Stimulated activated CD4-positive, alpha-beta T cell treated with anti-CD3 and anti-CD28 coated beads, TNF-alpha, amount 100 ng/mL, for 24 hours (primary cell): ENCODE measurements at places on chromosomes 11 and 22.

DNA sequence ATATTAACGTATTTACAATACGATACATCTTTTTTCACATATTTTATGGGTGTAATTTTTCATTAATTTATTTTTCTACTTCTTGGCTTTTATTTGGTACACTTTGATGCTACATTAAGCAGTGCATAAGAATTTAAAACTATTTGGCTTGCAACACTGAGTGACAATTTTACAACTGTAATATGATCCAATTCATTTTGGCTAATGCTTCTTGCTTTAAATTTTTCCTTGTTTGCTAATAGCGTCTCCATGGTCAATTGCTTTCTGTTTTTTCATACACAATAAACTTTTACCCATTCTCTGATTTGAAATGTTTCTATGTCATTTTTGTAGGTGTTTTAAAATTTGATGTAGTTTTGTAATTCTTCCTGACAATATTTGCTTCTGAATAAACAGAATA lies 773.2 kb downstream of the FAM181B start:
- no peak for DNase-seq

DNA sequence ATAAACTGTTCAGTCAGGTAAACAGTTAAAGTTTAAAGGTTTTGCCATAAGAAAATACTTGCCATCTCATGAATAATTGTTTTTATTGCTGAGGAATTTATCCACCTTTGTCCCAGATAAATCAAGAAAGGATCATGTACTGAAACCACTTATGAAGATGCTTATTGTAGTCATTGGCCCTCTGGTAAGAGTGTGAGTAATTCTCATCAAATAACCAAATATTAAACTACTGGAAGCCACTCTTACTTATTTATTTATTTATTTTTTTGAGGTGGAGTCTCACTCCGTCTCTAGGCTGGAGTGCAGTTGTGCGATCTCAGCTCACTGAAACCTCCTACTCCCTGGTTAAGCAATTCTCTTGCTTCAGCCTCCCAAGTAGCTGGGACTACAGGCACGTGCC lies 35.1 kb downstream of the TMEM135 start:
- DNase-seq, result no peak

DNA sequence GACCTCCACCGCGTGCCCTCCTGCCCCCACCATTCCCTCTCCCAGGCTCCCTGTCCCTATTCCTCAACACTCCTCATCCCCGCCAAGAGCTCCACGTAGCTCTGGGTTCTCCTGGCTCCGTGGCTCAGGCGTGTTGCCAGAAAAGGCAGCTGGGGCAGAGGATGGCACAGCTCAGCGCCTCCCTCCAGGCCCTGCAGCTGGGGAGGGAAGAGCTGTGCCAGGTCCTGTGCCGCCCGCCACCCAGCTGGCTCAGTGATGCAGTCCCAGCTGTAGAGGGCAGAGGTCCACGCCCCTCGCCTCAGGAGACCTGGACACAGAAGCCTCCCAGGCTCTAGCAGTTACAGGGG lies 4.2 kb downstream of the ARHGAP1 start:
- no peak for DNase-seq

GRCh38 chr11:75497788-75498409 lies 27.8 kb downstream of the GDPD5 start:
- no peak for DNase-seq

DNA sequence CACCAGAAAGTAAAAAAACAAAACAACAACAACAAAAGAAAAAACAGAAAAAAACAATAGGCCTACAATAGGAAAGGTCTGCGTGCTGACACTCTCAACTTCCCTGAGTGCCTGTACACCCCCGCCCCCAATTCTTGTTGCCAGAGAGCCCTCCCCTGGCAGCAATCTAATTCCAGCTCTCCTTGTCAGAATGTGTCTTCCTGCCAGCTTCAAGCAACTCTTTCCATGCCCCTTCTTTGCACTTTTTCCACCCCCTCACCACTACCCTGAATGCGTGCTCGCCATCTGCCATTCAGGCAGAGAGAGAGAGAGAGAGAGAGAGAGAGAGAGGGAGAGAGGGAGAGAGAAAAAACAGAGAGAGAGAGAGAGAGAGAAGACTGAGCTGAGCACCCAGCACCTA lies 245.0 kb downstream of the KIRREL3 start:
- no peak for DNase-seq

- no peak for DNase-seq
These were observed 2.5 kb downstream of the CLPB start for GRCh38 chr11:72431846-72432245.

- DNase-seq, result no peak
These were observed 8.7 kb downstream of the PRDM11 start for GRCh38 chr11:45155058-45155551.

DNA sequence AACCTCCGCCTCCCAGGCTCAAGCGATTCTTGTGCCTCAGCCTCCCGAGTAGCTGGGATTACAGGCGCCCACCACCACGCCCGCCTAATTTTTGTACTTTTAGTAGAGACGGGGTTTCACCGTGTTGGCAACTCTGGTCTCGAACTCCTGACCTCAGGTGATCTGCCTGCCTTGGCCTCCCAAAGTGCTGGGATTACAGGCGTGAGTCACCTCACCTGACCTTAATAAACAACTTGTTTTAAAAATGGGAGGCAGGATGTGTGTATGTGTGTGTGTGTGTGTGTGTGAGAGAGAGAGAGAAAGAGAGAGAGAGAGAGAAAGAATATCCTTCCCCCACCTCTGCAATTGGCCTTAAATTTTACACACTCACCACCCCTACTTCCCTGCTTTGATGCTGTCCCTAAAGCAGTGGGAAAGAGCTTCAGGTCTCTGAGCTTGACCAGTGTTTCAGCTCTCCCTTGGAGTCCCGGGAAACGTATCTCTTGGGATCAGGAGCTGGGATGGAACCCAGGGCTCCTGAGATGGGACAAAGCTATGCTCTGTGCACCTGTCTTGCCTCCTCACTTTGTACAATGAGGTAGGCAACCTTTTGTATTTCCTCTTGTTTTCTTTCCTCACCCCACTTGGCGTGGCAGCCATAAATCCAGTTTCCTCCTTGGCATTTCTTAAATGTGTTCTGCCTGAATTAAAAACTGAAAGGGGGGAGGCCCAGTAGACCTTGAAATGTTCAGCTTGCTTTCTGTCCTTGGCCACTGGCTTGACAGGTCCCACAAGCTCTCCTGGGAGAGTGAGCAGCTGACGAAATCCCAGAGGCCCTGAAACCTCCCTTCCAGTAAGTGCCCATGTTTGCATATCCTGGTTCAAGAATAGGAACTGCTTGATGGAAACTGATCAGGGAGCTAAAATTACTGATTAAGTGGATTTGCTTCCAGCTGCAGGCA lies 17.8 kb upstream of the XBP1 start:
- DNase-seq, result no peak

GRCh38 chr11:44576656-44577055 lies 11.2 kb downstream of the CD82 start:
- DNase-seq, result no peak

DNA sequence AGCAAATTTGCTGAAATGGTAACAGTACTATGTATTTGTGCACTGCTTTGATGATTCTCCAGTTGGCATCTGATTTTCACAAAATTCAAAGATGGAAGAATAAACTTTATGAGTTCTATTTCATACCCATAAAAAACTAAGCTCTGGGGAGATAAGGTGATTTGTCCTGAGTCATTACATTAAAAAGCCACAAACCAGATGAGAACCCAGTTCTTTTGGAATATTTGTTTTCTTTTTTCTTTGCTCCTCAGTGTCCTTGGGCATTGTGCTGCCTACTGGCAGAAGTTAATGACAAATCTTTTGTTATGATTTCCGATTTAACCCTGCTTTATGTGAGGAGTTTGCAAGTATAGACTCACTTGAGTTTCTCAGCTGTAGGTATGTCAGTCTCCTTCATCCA lies 45.4 kb upstream of the AMOTL1 start:
- no peak for DNase-seq

DNA sequence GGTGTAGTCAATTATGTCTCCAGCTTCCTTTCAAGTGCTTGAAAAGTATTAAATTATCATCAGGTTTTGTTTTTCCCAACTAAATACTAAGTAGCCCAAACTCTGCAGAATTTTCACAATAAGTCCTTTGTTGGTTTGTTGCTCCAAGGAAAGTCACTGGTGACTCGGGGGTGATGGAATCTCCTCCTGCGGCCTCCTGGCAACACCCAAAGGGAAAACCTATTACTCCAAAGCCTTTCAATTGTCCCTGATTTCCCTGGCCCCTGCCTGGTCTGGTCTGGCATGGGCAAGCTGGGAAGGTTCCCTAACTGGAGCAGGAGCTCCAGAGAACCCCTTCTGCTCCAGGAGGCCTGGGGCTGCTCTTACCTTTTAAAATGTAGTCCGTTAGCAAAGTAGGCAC lies 47.9 kb downstream of the FEZ1 start:
- no peak for DNase-seq

DNA sequence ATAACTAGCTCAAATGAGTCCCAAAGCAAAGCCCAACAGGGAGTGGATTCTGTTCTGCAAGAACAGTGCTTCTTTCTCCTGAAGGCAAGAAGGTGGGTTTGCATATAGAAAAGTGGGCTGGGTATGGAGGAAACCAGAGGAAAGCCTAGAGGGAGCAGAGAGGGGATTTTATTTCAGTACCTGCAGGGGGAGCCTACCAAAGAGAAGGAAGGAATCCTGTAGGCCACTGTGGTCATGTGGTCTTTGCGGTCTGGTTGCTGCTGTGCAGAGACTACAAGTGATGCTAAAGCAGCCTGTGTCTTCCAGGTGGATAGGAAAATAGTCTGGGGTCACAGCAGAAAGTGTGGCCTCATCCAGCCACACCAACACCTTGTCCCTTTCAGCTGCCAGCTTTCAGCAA lies 33.2 kb upstream of the ZBTB16 start:
- DNase-seq, result no peak

GRCh38 chr11:129951201-129951865 lies 51.3 kb downstream of the PRDM10 start:
- no peak for DNase-seq

- DNase-seq, result peak; percentile 73
These were observed at the start of gene RRP7A for GRCh38 chr22:42519525-42520401. Gene RRP7A, minus strand, starts transcription at chr22:42519796. Its CDS starts 10 bp downstream, at chr22:42519786.

GRCh38 chr11:34525888-34526657 lies 12.5 kb upstream of the ELF5 start:
- no peak for DNase-seq

DNA sequence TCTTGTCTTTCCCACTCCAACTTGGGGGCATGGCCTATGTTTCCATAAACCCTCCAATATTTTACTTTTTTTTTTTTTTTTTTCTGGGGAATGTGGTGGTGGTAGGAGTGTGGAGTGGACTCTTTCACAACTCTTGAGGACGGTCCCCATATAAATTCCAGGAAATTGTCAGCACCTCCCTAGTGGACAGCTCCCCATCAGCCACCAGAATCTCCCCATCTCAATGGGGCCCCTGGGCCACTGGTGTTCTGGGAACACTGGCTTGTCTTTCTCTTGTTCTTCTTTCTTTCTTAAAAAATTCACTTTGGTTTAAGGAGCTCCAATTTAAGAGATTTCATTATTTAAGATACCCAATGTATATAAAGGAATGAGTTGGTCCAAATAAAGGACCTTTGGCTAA lies 74.1 kb downstream of the ADM start:
- no peak for DNase-seq

DNA sequence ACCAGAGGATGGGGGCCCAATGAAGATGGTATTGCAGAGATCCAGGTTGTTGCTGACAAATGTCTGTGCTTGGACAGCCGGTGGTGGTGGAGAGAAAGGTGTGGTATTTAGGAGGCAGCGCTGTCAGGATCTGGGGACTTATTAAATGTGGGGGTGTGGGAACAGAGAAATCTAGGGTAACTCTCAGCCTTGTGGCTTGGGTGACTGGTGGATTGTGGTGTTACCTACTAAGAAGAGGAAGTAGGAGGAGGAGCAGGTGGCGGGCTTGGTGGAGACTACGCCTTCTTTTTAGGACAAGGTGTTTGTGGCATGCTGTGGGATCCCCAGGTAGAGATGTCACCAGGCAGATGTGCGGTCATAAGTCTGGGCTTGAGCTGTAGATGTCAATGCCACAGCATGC lies 144.0 kb downstream of the GRIK4 start:
- DNase-seq, result no peak

GRCh38 chr11:130099356-130099755 lies 29.7 kb downstream of the APLP2 start:
- DNase-seq, result no peak

DNA sequence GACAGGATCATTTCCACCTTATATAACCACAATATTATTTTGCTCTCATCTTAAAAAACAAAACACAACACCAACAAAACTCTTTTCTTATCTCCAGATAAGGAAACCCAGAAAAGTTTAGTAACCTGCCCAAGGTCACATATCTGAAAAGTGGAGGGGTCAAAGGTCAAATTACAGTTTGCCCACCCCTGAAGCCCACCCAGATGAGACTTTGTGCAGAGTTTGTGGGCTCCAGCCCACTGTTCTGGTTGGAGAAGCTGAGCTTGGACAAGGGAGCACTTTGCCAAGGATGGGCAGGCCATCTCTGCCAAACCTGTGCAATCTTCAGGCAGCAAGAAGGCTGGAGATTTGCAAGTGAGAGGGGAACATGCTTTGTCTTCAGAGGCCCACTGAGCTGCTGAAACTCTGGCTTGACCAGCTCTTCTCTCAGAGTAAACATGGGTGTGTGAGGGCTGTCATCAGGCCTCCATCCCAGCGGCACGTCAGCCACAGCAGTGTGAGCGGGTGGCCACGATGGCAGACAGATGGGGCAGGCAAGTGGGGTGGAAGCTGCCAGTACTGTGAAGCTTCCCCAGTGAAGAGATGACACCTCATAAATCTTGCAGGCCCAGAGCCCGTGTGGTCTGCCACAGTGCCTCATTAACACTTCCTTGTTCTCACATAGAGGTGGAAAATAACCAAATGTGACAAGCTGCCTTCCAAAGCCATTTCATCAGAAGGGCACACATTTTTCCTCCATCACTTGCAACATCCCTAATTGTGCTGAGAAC lies 111.8 kb downstream of the CCDC81 start:
- no peak for DNase-seq

GRCh38 chr22:49229483-49230193 lies 598.0 kb downstream of the BRD1 start:
- DNase-seq, result no peak

DNA sequence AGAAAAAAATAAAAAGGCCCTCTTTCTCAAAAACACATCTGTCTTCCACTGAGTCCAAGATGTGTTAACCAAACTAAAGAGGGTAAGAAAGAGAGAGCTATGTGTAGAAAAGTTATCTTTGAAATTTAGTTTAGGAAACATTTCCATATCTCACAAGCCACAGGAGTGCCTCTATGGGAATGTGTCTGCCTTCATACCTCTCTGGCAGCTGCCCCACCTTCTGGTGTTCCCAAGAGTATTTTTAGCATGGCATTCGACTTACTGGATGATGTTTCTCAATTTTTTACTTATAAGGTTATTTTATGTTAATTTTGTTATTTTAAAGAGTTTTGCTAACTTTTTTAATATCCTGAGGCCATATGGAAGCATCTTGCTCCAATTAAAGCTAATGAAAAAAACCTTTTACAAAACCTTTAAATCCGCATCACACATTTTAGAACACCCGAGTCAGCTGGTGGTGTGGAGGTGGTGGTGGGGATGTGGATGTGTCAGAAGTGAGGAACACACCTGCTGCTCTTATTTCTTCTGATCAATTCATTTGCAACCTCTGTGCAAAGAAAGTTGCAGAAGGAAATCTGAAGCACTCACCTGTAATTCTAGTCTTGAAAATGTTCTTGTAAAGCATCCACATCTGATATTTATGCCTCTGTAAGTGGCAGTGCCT lies 112.2 kb downstream of the NCAM1 start:
- no peak for DNase-seq

GRCh38 chr22:39264349-39265038 lies 19.7 kb upstream of the PDGFB start:
- DNase-seq, result no peak

- DNase-seq, result no peak
These were observed 49.9 kb upstream of the CDON start for GRCh38 chr11:126112547-126112946.
